ENCODE measurements at places on chromosomes 5 and 9.
A peak's percentile ranks its signal among the peaks of the same experiment; 100 is the strongest.

GRCh38 chr5:142684508-142685041 is 1.3 kb downstream of the FGF1 start:
- no peak for DNase-seq

DNA sequence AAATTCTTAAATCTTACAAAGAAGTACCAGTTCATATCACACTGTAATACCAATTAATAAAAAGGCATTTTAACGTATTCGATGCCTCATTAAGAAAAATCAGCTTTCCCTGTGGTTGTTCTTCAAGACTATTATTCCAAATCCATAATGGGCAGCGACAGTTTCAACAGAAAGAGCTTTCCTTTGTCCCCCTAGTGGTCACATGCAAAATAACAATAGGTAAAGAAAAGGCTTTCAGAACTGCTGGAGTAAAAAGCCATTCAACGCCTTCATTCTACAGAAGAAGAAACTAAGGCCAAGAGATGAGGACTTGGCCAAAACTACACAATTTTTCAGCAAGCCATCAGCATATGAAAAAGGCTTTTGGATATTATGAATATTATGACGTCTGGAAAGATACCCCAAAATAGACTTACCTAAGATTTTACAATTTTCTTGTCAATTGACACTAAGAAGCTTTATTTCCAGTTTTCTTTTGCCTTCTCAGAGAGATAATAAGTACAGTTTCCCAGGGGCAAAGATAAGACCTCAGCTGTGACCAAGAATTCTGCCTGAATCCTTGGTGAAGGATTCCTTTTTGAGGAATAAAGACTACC is 6.7 kb upstream of the CDH6 start:
- DNase-seq, result no peak

DNA sequence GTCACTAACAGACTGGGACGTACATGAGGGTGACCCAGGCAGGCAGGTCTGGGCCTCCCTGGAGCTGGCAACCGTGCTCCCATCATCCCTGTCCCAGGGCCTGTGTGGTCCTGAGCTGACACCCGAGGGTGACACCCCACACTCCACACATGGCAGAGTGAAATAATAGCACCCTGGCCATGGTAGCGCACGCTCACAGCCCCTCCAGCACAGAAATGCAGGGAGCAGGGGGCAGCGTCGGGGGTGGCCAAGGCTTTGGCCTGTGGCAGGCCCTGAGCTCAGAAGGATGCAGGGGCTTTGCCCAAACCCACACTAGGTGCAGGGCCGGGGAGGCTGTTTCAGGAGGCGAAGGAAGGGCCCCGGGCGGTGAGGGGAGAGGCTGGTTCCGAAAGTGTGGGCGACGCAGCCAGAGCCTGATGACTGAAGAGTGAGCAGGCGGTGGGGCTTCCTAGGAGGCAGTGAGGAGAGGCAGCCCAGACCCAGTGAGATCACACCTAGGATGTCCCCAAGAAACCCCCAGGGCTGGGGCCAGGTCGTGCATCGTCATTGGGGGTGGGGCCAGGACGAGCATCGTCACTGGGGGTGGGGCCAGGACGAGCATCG is 12.9 kb downstream of the OR2V2 start:
- peak; percentile 78 for DNase-seq

DNA sequence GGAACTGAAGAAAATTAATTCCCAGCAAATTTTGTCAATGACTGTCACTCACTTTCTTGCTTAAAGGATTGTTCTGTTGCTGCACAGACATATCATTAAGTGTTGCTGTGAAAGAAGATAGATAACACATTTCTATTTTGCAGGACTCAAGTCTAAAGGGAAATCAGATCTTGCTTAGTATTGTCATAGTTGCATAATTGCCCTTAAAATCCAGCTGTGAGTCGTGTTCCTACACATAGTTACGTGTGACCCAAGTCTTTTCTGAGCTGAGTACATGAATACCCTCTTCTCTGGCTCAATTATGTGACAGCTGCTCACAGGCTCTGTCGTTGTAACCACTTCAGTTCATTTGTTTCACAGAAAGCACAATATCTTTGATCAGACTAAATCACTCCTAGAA is 390.8 kb downstream of the DTWD2 start:
- DNase-seq, result no peak

- peak; percentile 8 for DNase-seq
Measured at GRCh38 chr9:706606-707459, 134.7 kb upstream of the DMRT1 start.

DNA sequence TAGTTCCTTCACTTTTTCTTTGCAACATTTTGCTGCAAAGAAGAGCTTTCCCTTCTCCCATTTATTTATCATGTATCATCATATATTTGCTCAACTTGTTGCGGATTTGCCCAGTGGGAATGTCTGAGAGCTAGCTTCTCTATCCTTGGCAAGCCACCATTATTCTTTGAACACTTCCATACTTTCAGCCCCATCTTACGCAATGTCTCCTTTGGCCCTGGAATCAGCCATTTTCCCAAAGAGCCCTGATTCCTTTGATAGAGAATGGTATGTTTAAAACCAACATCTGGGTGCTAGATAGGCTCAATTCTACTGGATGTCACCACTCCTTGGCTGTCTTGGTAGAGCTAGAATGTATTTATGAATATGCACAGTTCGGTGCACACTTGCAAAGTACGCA is 12.6 kb upstream of the SETD9 start:
- no peak for DNase-seq

DNA sequence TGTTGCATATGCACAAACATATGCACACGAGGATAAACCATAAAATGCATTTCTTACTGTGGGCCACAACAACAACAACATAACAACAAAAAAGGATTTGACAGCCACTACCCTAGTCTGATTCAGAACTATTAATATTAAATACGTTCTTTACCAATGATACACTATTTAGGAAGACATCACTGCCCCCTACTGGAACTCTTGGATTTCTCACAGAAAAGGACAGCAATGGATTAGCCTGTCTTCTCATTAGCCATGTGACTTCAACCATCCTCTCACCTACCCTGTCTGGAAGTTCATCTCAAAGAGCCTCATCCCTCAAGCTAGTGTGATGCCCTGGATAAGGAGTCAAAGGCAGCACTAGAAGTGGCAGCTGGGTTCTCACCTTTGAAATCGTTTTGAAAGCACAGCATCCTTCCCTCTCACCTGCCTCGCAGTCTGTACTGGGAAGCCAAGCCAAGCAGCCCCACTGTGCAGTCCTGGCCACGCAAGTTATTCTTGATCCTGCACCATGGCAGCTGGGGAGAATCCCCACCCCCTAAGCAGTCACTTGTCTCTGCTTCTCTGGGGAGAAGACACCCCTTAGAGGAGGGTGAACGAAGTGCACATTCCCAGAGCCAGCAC is 64.6 kb downstream of the SH3TC2 start:
- no peak for DNase-seq

DNA sequence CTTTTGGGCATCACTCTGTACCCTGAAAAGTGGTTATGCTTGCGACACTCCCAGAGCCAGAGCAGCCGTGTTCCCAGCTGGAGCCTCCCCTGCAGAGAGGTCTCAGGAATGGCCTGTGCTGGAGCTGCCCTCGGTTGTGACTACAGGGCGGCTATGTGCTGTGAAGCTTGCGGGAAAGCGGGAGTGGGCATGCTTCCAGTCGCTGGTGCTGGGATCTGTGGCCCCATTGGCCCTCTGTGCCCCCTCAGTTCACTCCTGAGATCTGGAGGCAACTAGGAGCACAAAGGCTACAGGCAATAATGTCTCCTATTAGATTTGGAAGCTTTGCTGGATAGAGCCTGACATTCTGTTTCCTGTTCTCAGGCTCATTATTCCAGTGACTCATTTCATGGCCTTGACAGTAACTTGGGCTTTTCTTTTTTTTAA is 56.9 kb downstream of the GPR107 start:
- DNase-seq, result no peak

DNA sequence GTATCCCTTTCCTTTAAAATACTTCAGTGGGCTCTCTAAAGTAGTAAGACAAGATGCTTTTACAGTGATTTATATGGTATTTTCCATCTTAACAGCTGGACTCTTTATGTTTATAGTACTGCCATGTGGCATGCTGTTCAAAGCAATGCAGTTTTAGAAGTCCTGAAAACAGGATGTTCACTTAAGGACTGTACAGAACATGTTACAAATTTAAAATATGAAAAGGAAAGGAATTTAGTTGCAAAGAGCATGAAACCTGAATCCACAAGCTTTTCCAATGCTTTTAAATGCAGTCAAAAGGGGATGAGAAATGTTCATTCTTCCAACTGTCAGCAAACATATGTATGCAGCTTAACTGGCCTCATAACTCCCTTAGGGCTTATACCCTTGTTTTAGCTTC is 580.2 kb downstream of the EFNA5 start:
- no peak for DNase-seq

DNA sequence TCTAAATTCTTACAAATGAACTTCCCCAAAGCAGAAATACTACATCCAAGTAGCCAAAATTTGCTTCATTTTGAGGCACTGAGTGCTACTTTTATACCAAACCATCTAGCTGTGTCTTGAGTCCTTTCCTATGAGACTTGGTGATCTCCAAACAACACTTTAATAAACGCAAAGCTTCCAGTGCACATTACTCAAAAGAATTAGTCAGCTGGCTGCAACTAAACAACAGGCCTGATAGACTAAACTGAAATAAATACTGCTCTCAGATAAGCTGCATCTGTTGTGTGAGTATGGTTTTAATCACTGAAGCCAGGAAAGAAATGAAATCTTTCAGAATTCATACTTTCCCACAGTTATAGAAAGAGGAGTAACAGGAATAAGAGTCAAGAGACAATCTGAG is 80.3 kb downstream of the VCAN start:
- DNase-seq, result no peak

- no peak for DNase-seq
Measured at GRCh38 chr5:174312641-174313040, 267.1 kb downstream of the NSG2 start.

GRCh38 chr9:121268598-121268850 is 562 bp downstream of the GSN start:
- DNase-seq, result no peak

DNA sequence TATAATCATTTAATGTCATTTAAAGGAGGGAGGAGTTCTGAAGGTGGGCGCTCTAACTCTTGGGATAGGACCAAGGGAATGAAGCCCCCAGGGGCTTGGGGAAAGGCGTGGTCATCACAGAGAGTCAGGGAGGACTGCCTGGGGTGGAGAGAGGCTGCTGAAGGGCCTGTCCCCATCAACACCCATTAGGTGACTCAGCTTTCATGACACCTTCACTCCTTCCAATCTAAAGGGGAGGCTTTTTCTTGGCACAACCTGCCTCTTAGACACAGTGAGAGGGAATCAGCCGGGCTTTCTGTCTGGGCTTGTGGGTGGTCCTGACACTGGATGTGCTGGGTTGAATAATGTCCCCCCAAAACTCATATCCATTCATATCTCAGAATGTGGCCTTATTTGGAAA is 31.4 kb upstream of the ANKRD33B start:
- no peak for DNase-seq

- no peak for DNase-seq
Measured at GRCh38 chr5:53239301-53239990, 129.9 kb upstream of the MOCS2 start.

DNA sequence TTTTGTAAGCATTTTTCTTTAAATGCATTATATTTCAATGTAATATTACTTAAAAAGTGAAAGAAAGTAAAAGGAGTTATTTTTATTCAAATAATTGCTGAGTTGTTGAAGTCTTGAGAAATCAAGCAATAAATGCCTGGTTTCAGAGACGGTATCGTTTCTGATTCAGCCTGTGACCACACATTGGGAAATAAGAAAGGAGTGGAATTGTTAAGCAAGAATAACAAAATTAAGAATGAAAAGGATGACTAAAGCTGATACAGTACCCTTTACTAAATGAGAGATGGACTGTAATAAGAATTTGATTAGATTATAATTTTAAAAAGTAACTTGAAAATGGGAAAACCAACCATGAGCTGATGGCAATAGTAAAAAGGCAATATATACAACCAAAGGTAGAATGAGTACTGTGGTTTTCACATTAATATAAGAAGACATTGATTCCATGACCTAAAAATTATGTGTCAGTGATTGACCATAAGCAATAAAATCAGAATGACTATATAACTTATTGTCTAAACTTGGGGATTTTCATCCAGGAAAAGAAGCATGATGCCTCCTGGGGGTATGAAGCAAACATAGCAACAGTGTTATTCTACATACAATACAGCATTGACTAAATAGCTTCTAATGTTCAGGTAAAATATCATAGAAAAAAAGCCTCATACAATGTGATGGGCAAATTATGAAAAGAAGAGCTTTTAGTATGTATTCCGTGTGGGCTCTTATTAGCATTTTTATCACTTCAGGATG is 101.9 kb upstream of the PRDM9 start:
- no peak for DNase-seq

DNA sequence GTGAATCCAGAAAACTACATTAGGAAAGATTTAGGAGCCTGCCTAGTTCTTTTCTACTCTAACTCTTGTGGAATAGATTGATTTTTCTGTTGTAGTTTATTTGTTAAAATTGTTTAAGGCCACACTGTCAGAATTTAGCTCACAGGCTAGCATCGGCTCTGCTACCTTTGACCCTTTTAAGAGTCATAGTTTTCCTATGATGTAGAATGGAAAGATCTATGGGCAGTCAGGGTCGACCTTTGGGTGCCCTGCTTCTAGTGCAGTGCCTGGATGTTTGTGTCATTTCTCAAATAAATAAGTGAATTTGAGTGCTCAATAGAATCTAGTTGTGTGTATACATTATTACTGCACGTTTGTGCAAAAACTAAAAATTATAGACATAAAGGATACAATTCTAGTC is 38.7 kb downstream of the BASP1 start:
- no peak for DNase-seq

GRCh38 chr5:10130881-10131280 is 118.8 kb downstream of the ATPSCKMT start:
- DNase-seq, result no peak

- DNase-seq, result no peak
Measured at GRCh38 chr9:114017741-114018715, 60.1 kb downstream of the AMBP start.

DNA sequence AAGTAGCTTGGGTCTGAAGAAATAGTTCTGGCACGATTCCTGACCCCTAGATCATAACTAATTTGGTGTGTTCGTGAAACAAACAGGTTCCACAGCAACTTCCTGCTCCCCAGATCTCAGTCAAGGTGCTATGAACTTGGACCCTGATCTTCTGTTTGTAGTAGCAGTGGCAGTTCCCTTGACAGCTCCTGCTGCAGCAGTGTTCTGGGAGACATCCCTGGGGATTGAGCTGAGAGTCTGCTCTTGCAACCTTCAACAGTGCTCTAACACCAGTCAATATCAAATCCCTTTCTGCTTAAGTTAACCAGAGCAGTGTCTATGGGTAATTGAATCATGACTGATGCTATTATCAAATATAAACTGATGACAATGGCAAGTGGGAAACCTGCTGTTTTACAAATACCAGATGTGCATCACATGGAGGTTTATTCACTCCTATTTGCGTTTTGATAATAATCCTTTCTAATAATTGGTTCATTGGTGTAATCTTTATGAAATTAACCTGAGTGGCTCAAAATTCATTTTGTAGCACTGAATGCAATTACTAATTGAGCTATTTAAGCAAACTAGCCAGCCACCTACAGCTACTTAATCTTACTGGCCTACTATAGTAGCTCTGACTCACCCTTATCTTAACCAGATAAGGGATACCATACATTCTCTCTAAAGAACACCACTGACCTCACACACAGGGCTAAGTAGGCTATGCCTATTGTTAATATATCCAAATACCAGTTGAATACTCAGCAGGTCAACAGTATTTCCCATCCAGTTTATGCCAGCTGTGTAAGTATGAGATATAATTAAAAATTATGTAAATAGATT is 21.9 kb downstream of the KDM4C start:
- DNase-seq, result no peak
